Muscle of arm (tissue), 14 donors: ENCODE measurements at places on chromosomes 4 and X.

GRCh38 chr4:66693694-66694093 lies 851.6 kb downstream of the CENPC start:
- no peak for DNase-seq

GRCh38 chr4:8090744-8091301 lies 67.8 kb downstream of the ABLIM2 start:
- DNase-seq: no peak

DNA sequence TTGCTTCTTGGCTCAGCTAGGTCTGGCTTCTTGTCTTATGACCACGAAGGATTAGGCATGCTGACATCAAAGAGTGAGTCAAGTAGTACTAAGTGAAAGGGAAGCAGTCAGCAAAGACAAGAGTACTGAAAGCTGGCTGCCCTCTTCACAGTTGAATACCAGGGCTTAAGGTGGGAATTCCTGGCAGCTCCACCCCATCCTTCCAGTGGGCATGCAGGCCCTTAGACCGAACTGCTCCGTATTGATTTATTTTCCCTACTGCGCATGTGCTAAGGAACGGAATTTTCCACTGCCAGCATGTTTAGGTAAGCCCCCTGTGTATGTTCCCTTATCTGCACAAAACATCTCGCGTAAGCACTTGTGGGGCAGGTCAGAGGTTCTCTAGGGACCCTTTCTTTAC lies 2320.1 kb downstream of the ARAP2 start:
- no peak for DNase-seq

DNA sequence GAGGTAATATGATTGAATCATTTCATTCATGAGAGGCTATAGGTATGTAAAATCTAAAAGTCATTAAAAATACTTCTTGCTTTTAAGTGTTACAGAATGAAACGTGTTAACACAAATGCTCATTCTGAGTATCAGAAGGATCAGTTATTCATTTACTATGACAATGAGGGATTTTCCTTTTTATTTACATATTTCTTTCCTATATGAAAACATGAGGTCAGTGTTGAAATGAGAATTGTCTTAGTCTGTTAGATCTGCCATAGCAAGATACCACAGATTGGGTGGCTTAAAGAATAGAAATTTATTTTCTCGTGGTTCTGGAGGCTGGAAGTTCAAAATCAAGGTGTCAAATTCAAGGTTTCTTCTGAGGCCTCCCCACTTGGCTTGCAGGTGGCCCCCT lies 181.2 kb downstream of the ARHGAP10 start:
- DNase-seq: no peak

DNA sequence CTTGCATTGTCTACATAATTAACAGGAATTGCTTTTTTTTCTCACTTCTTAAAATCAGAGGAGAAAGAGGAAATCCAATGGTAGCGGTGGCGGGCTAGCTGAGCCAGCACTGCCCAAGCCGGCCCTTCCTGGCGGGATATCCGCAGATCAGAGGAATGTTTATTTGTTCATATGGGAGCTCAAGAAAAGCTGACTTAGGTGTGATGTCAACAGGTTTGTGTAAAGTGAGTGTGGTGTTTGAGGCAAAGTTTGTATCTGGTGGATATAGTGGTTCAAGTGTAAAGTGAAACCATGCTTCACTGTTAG lies 466 bp upstream of the SLC39A8 start:
- DNase-seq: no peak

DNA sequence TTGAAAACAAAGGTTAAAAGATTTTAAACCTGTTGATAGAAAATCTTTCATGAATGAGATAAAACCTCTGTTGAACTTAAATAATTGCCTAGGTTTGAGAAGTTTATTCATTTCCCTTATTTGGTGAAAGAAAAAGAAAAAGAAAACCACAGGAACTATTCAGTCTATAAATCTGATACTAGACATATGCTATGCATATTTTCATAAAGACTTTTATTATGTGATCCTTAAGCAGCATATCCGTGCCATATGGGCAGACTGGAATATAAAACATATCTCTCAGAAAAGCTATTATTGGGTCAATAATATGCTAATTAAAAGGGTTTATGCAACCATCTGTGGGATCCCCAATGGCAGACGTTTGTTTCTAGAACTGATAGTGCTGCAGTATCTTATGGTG lies 178.7 kb downstream of the RASL11B start:
- DNase-seq: no peak

GRCh38 chr4:154779362-154779947 lies 1.6 kb upstream of the RBM46 start:
- DNase-seq: peak; percentile 15

GRCh38 chr4:102116121-102116520 lies 229.2 kb downstream of the SLC39A8 start:
- DNase-seq: no peak

- no peak for DNase-seq
Observed at GRCh38 chrX:48745222-48745621, 16.3 kb upstream of the GLOD5 start.

- no peak for DNase-seq
Observed at GRCh38 chr4:137892134-137892533, 350.0 kb downstream of the SLC7A11 start.

- DNase-seq: no peak
Observed at GRCh38 chrX:27575565-27575964, 14.6 kb upstream of the DCAF8L2 start.

GRCh38 chr4:16865209-16865896 lies 33.1 kb downstream of the LDB2 start:
- DNase-seq: no peak

DNA sequence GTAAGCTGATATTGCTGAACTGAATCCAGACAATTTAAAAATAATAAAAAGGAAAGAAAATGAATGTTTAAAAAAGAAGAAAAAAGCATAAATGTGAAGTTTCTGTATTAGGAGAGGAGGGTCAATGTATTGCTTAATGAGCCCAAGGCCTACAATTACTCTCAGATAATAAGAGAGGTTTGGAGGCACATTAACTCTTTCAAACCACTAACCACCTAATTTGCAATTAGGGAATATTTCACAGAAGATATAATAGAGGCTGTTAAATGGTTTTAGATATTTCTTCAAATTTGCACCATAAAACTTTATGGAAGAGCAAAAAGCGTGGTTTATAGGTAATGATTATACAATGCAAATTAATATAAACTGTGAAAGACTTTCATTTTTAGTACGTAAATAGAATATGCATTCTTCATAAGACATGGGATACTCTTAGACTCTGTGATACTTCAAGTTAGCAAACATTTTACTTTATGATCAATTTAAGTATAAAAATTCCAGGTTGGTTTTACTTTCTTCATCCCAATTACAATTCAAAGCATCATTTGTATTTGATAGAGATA lies 364.2 kb upstream of the GALNTL6 start:
- no peak for DNase-seq

DNA sequence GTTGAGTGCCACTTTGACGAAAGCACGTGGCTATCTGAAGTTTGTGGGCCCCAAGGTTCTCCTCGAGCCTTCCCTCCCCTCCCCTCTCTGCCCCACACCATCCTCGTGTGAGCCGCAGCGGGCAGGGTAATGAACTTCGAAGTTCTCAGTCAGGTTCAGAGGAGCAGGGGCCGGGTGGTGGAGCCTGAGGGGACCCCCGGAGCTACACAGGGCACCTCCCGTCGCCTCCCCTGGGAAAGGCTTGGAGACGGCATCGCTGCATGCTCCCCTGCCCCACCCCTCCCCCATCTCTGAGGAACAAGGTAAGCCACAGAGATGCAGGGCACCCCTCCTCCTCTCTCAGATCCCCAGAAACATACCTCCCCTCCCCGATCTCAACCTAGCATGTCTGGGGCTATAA lies 2.8 kb upstream of the NKX1-1 start:
- no peak for DNase-seq

DNA sequence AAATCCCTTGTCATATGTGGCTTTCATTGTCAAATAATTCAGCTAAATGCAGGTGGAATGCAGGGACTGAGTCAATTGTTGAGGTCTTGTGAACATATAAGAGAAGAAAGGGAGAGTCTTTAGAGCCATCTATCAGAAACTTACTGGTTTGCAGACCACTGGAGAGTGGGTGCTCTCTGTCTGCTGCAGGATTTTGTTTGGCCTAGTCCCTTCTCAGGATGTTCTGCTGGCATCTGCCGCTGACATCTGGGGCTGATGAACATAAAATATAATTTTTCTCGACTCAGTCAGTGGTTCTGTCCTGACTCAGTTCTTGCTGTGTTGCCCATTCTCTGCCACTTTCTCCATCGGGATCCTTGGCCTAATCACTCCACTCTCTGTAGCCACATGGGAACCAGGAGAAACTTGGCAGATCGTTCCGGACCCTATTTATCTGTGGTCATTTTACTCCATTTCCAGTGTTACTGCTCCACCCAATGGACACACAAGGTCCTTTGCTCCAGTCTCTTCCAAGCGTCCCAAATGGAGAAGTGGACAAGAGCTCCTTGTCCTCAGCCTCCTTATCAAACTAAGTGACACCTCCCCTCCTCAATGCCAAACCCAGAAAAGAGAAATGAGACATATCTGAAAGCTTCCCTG lies 436.2 kb downstream of the FAT4 start:
- no peak for DNase-seq

DNA sequence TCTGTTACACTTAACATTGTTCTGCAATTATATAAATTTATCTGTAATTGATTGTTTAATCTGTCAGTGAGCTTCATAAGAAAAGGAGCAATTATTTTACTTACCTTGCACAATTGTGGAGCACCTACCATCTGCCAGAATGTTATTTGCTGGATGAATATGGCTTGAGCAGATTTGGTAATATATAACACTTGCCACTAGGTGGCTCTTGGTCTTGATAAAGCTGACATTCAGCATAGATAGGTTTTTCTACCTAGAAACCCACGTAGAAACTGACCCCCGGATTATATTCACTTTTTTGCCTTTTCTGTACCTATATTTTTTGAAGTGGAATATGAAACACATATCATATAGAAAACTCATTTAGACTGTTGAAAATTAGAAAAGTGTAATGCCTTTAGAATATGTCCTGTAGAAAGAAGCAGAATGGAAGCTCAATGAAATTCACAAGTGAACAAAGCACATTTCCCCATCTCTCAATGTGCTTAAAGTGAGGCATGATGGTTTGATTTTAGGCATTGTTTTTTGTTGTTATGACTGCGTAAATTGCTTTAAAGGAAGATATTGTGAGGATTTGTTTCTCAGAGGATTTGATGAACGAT lies 9.5 kb downstream of the RBPJ start:
- peak; percentile 46 for DNase-seq

DNA sequence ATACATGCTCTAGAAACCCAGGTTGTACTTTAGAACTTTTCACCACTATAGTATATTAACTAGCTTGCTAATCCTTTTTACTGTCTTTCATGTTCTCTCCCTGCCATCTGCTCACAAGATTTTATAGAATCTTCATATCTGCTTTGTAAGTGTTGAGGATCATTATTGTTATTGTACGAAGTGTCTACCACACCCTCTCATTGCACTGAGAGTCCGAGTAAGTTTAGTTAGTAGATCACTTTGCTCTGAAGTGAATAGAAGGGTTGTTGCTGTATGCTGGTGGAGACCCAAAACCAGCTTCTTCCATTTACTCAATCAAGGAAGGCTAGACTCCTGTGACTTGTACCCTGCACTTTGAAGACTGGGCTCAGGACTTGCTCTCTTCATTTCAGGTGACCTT lies 17.1 kb downstream of the GAB1 start:
- DNase-seq: no peak

- DNase-seq: no peak
Observed at GRCh38 chr4:153950100-153950979, 161.5 kb upstream of the SFRP2 start.

DNA sequence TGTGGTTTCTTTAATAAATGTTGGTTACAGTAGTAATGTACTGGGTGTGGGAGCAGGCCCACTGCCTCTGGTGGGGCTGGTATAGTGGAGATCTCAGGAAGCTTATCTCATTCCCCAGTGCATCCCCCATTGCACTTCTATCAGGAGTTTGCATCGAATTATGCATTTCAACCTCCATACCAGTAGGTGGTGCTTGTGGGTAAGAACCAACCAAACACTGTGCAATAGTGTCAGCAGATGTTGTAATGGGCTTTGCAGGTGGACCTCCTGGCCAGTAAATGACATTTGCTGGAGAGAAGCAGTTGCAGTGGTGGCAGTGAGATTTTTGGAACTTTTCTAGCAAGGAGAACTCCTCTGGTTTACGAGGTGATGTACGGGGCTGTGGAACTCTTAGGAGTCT lies 150.6 kb downstream of the POU3F4 start:
- DNase-seq: no peak
